ENCODE measurements at places on chromosomes 2 and 18.

DNA sequence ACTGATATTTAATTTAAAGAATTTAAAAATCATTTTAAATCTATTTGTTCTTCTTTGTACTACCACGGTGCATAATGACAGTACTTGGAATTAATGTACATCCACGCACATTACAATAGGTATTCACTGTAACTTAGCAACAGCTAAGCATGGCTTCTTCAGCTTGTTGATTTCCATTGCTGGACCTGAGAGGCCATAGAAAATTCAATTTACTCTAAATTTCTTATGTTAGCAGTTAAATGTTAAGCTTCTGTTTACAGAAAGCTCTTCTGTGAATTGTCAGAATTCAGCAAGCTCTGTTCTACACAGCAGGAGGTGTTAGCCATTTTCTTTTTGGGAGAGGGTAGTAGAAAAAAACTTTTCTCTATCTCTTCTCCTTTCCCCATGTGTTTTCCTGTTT, 1149.3 kb upstream of the CDH2 start:
- DNase-seq, result no peak

GRCh38 chr2:171310889-171311288, 122.9 kb downstream of the METTL8 start:
- no peak for DNase-seq

DNA sequence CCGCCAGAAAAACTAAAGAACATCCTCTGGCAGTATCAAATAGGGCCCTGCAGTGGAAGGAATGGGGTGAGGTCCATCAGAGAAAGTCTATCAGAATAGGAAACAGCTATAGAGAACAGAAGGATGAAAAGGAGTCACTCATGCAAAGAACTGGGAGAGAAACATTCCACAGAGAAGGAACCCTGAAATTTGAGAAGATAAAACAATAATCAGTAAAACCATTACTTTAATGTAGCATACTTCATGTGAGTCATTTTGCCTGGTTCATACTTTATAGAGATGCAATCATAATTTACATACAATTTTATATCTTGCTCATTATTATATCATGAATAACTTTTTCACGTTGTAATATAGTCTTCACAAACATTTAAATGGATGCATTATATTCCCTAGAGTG, 402.2 kb downstream of the NCKAP5 start:
- DNase-seq, result no peak

GRCh38 chr2:60079562-60079961, 473.9 kb downstream of the BCL11A start:
- DNase-seq, result no peak

GRCh38 chr2:102187496-102188150, 800 bp downstream of the IL1RL2 start:
- peak; percentile 67 for DNase-seq

DNA sequence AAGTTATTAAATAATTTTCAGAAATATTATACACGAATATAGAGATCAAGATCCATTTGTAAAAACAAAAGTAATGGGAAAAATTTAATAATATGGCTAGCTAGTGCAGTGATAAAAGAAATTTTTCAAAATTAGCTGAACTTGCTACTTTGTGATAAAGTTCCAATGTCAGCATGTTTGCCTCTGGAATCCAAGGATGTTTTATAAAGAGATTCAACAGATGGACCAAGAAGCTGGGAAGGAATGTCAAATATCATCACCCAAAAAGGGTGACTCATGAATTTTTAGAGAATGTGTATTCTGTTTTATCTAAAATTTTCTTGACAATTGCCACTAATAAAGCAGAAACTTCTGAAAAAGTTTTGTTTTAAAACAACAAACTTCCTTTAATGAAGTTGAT, 95.3 kb downstream of the FSIP2 start:
- no peak for DNase-seq

DNA sequence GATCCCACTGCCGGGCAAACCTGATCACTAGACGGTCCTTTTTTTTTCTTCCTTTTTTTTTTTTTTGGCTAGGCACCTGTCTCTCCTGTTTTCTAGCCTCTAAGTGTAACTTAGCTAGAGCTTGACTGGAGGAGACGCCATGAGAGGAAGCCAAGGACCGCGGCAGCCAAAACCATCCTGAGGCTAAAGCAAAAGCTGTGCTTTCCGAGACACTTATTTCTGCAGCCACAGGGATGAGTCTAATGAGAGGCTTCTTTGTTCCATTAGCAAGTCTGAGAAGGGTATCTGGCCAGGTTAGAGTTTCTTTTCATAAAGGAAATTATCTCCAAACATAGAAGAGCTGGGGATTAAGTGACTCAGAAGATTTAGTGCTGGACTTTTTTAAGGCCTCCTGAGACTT, 7.3 kb upstream of the CXCR4 start:
- no peak for DNase-seq

- DNase-seq, result no peak
Observed at GRCh38 chr18:32060026-32060425, 31.6 kb upstream of the RNF138 start.

DNA sequence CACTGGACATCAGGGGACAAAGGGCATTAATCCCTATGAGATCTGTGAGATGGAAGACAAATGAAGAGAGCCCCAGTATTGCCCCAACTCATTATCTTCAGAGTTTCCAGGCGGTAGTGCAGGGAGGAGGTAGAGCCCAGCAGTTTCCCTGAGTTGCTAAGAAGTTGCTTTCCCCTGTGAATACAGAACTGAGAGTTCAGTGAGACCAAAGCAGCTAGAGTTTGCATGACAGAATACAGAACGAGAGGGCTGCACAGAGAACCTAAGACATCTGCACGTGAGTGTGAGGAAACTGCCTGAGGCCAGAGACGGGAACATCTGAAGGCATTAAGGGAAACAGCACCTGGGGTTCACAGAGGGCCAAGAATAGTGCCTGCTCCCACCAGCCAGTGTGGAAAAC, 18.1 kb upstream of the PGAP1 start:
- DNase-seq, result no peak

DNA sequence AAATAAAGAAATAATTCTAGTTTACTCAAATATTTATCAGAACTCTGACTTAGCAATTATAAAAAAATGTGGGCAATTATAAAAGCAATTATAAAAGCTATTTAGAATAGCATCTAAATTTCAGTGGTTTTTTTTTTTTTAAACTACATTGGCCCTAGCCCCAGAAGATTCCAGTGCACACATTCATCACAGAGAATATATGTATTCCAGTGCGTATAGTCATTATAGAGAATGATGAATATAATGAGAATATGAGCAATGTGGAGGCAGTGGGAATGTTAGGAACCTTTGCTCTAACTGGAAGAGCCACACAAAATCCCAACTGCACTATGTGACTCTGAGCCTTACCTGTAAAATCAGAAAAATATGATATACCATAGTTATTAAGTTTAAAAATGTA, 10.5 kb downstream of the MAP3K2 start:
- no peak for DNase-seq

DNA sequence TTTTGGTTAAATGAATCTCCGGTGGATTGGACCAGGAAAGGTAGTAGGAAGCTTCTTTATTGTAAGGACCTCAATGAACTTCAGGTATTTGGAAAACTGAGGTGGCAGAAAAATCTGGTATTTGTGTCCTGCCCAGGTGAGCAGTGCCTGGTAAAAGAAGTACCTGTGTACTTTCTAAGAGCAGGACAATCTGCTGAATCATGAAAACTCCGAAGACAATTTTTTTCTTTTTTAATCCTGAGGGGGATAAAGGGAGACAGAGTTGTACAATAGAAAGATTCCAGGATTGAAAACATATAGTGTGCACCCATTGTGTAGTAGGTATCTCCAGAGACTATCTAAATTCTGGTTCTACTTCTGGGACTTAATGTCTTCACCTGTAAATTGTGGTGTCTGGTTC, 191.8 kb upstream of the SPOPL start:
- DNase-seq, result no peak

DNA sequence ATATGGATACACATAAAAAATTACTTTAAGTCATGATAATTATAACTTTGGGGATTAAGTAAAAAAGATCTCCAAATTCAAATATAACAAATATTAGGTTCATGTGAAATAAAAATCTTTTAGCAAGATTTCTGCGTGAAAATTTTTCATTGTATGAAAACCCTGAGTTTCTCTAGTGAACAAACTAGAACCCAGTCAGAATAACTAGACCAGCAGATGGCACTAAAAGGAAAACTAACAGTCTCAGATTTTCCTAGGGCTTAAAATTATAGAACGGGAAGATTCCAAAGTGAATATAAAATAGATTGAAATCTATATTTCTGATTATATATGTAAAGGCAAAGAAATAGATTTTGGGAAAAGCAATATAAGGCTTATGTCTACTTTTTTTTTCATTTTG, 43.3 kb downstream of the TMEM200C start:
- no peak for DNase-seq

GRCh38 chr18:77366720-77367641, 117.3 kb downstream of the GALR1 start:
- no peak for DNase-seq

- peak; percentile 63 for DNase-seq
Observed at GRCh38 chr2:239401881-239402233, 1.0 kb upstream of the HDAC4 start.

- no peak for DNase-seq
Observed at GRCh38 chr2:41579806-41580205, 468.0 kb upstream of the PKDCC start.

GRCh38 chr2:27435628-27436027, 6.6 kb upstream of the KRTCAP3 start:
- DNase-seq, result no peak

GRCh38 chr2:171763602-171764001, 76.3 kb downstream of the DYNC1I2 start:
- DNase-seq, result no peak

DNA sequence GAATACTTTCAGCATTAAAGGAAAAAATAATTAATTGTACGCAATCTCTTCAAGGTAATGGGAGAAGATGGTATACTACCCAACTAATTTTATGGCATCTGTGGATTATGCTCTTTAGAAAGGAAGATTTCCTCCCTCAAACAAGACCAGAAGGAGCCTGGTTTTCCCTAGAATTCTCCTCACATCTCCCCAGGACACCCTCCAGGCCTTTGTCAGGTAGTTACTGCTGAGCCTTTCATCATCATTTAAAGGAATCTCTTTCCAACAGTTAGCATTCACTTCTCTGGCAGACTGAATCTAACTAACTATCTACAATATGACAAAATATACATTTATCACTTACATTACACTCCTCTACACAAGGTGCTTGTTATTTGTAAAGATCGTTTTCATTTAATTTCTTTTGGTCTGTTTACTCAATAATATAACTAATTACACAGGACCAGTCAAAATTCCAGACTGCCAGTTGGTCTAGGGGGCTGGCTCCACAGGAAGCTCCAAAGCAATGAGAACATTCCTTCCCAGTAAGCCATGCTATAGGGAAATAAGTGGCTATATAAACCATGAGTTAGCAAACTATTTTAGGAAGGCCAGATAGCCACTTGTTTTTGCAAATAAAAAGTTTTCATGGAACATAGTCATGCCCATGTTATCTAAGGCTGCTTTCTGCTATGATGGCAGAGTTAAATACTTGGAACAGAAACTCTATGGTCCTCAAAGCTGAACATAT, 19.1 kb downstream of the ZNF24 start:
- no peak for DNase-seq

GRCh38 chr18:79637921-79638909, 41.4 kb upstream of the CTDP1 start:
- DNase-seq, result no peak

- DNase-seq, result no peak
Observed at GRCh38 chr18:50695431-50696176, 124.2 kb downstream of the MRO start.

GRCh38 chr2:62424899-62425298, 81.1 kb downstream of the TMEM17 start:
- DNase-seq, result no peak

- no peak for DNase-seq
Observed at GRCh38 chr2:132937629-132938028, 267.6 kb upstream of the LYPD1 start.

DNA sequence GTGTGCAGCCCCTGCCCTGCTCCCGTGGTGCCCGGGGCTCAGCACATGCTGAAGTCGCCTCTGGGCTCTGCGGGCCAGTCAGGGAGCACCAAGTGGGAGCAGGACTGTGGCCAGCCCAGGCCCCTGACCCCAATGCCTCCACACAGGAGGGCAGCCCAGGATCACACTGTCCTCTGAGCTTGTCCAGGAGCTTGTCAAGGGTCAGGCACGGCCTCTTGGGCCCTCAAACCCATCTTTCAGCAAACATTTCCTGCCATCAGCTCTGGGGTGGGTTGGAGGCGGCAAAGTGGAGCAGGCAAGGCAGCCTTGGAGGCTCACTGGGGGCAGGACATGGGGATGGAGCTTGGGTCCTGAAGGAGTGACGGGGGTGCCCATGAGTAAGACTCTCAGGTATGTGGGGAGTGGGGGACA, 10.3 kb downstream of the SNED1 start:
- no peak for DNase-seq

GRCh38 chr18:212780-213179, 54.4 kb downstream of the USP14 start:
- DNase-seq, result no peak

GRCh38 chr2:102581911-102582310, 37.4 kb upstream of the SLC9A2 start:
- DNase-seq, result no peak

DNA sequence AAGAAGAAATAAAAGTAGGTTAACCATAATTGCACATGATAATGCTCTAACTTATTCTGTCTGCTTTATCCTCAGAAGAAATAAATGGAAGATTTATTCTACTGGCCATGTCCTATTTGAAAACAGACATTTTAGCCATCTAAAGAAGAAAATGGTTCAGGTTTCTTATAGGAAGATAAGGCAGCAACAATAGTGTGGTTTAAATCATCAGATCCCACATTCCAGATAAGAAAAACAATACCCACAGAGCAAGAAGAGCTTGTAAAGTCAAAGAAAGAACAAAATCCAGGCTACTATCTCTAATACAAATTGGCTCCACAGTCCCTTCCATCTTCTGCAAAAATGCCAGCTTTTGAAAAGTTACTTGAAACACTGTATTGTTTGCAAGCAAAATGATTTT, 49.3 kb downstream of the L3MBTL4 start:
- no peak for DNase-seq

- DNase-seq, result peak; percentile 76
Observed at GRCh38 chr2:12507295-12507694, 209.4 kb upstream of the TRIB2 start.

GRCh38 chr2:66430505-66431273, 4.2 kb upstream of the MEIS1 start:
- no peak for DNase-seq

DNA sequence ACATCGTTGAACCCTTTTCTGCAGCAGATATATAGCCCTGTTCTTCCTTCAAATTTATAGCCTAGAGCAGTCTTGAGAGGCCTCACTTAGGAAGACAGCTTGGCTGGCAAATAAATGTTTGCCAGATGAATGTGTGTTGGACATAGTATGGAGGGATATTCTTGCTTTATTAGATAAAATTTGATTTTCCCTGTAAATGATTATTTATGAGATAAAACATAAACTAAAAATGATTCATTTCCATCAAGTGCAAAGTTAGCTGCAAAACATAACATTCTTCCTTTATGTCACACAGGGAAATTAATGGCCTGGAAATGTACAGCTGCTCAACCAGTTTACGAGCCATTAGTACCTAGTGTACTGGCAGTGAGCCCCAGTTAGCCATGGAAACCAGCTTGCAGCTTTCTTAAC, 82.5 kb downstream of the LIMS1 start:
- no peak for DNase-seq

Data from activated naive CD4-positive, alpha-beta T cell treated with anti-CD3 and anti-CD28 coated beads for 36 hours (primary cell).